A549 treated with Mapracorat at 1 μM for 4 hours (cell line): ENCODE measurements at places on chromosomes 3 and 15. TPM values are rescaled to one million over a fixed set of nuclear protein-coding genes. Genes with fewer than 3 reads are reported as not detected.

Gene ITGA11
- total RNA-seq: 2.4 to 7.0 TPM (median 5.0 TPM) in 5 replicates

Gene ZBTB20
- total RNA-seq: 0.75 to 1.8 TPM (median 1.6 TPM) in 5 replicates

Gene ATOSA
- 7.6 to 11.4 TPM (median 8.7 TPM) in 5 replicates for total RNA-seq

Gene TSEN2
- total RNA-seq: 14.4 to 19.9 TPM (median 18.0 TPM) in 5 replicates

Gene ANKRD34C
- not detected in 5 replicates for total RNA-seq

Gene GOLGA6D
- total RNA-seq: 0.07 to 0.14 TPM in 2 of 5 replicates, not detected in the others

Gene GMNC
- total RNA-seq: 0.04 TPM in 1 of 5 replicates, not detected in the others

Gene HCLS1
- 0.06 to 0.24 TPM (median 0.10 TPM) in 4 of 5 replicates, not detected in the other for total RNA-seq

Gene HHLA2
- 0.09 TPM in 1 of 5 replicates, not detected in the others for total RNA-seq

Gene NPRL2
- 12.4 to 14.6 TPM (median 13.9 TPM) in 5 replicates for total RNA-seq
